ENCODE measurements at places on chromosomes 6 and 20.
A peak's percentile ranks its signal among the peaks of the same experiment; 100 is the strongest.

DNA sequence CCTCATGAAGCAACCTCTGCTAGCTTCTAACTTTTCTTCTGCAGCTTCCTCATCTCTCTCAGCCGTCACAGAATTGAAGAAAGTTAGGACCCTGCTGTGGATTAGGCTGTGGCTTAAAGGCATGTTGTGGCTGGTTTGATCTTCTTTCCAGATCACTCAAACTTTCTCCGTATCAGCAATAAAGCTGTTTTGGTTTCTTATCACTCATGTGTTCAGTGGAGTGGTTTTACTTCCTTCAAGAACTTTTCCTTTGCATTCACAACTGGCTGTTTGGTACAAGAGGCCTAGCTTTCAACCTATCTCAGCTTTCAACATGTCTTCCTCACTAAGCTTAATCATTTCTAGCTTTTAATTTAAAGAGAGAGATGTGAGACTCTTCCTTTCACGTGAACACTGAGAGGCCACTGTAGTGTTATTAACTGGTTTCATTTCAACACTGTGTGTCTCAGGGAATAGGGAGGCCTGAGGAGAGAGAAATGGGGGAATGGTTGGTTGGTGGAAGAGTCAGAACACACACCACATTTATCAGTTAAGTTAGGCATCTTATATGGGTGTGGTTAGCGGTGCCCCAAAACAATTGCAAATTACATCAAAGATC, 17.2 kb downstream of the ZSCAN23 start:
- no peak for DNase-seq

DNA sequence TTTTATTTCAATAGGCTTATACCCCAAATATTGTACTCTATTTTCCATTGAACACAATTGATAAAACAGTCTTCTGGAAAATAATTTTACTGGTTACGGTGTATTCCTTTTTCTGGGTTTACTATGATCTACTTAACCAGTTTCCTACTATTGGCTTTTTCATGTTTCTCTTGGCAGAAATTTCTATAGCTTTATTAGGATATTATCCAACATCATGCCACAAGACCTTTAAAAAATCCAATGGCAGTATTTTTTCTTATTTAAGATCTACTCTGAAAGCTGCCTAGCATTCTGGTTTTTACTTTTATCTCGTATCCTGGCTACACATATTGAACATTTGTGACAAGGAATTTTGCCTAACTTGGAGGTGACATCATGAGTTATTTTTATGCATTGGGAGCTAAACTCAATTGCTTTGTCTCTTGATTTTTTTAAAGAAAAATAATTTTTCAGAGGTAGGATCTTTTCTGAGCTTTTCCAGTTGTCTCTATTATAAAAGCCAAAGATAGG, 45.5 kb downstream of the SLC9A8 start:
- no peak for DNase-seq

GRCh38 chr6:148064406-148065134, 278.1 kb upstream of the SASH1 start:
- no peak for DNase-seq

DNA sequence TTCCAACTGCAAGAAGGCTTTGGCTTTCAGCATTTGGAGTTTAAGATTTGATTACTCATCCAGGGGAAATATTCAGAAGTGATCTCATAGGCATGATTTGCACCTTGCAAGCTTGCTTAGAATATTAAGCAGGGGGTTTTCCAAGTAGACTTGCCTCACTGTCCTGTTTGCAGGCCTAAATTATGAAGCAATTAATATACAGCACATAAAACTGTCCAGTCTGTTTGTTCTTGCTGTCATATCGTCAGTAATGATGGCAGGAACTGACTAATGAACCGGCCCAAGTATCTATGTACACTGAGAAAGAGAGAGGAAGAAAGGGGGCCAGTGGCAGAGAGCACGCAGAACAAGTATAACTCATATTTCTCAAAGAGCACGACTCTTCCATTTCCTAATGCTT, 212.5 kb upstream of the SUPT3H start:
- DNase-seq = no peak

- DNase-seq = peak; percentile 77
These were observed 1.4 kb downstream of the QKI start for GRCh38 chr6:163415620-163416556.

DNA sequence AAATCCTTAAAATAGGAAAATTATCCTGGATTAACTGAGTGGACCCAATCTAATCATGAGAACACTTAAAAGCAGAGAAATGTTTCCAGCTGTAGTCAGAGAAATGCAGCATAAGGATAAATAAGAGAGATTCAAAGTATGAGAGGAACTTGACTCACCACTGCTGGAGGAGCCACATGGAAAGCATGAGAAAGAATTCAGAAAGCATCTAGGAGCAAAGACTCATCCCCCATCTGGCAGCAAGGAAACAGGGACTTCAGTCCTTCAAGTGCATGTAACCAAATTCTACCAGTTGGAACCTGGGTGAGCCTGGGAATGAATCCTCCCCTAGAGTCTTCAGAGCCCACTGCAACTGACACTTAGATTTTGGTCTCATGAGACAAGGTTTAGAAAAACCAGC, 33.7 kb downstream of the RNF146 start:
- no peak for DNase-seq

DNA sequence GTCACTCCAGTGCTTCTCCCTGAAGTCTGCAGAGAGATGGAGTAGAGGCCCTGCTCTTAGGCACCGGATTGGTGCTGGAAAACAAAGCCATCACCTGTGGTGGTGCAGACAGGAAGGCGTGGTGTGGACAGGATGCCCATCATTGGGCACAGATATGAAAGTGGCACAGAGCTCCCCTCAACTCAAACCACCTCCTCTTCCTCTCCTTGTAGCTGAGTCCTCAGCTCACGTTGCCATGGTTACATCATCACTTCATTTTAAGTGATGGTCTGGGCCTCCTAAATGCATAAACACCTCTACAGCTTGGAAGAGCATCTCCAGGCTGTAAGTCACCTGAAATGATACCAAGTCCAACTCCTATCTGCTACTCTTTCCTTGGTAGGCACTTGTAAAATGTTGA, 8.0 kb upstream of the RTF2 start:
- no peak for DNase-seq

DNA sequence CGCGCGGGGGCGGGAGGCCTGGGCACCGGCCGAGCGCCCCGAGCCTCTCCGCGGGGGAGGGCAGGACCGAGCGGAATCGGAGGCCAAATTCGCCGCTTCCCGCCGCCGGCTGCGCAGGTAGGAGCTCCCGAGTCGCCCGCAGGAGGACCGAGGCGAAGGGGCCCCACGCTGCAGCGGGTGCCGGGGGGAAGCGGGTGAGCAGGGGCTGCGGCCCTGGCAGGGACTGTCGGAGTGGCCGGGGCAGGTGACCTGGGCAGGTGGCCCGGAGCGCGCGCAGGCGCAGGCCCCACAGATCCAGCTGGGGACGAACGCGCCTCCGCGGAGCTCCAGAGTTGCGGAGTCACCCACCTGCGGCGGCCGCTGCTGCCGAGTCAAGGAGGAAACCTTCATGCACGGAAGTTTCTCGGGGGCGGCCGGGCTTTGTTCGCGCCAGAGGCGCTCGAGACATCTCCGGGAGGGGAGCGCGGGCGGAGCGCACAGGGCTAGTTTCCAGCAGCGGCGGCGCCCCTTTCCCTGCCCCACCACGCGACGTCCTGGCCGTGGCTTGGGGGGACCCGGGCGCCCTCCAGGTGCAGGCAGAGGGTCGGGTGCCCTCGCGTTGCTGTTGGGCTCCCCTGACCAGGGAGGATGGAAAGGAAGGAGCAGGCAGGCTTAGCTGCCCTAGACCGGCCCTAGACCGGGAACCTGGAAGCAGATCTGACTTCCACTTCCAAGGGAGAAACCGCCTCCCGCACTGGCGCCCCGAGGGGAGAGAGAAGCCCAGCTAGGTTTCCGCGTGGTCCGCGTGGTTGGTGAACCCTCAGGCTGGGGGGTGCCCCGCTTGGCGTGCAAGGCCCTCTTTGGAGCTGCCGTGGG, 590 bp downstream of the SLCO4A1 start:
- DNase-seq = peak; percentile 69

DNA sequence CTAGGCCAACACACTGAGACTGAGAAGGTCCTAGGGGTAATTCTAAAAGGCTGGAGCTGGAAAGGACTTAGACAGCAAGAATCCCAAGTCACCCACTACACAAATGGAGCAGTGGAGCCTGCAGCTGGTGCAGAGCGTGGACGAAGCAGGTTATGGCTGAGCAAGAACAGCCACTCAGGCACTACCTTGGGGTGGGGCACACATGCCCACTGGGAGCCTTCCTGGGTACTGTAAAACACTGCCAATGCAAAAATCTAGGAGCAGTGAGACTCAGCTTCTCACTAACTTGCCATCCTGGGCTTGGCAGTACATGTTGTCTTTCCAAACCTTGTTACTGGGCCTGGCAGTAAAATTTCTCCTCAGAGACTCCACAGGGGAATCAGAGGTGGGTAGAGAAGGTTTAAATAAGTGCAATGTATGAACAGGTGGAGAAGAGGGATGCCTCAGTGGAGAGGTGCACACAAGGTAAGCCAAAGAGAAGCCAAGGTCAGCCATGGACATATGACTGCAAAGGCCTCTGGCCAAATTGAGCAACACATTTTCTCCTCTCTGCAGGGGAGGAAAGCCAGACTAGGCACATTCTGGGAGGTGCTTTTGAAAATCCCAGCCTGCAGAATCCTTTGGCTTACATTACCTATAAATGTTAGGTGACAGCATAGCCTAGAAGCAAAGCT, 105.6 kb downstream of the TNFRSF21 start:
- DNase-seq = no peak
